ENCODE measurements at places on chromosomes 3 and 15.

GRCh38 chr3:53612508-53612907 lies 118.1 kb downstream of the CACNA1D start:
- no peak for DNase-seq

DNA sequence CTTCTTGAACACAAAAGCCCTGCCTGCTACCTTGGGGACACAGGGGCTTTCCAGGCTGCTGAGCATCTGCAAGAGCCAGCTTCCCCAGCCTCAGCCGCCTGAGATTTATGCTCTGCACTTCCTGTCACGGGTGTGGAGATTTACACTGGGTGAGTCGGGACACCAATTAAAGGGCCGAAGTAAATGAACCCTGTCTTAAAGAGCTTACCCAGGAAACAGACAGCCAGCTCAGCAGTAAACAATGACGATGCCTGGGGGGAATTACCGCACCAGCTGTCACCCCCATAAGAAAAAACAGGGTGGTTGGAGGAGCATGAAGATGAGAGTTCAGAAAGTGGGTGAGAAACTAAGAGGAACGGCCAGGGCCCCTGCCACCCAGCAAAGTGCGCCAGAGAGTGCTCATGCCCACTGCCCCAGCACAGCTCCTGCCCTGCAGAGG lies 37.5 kb upstream of the IQSEC1 start:
- DNase-seq: no peak

DNA sequence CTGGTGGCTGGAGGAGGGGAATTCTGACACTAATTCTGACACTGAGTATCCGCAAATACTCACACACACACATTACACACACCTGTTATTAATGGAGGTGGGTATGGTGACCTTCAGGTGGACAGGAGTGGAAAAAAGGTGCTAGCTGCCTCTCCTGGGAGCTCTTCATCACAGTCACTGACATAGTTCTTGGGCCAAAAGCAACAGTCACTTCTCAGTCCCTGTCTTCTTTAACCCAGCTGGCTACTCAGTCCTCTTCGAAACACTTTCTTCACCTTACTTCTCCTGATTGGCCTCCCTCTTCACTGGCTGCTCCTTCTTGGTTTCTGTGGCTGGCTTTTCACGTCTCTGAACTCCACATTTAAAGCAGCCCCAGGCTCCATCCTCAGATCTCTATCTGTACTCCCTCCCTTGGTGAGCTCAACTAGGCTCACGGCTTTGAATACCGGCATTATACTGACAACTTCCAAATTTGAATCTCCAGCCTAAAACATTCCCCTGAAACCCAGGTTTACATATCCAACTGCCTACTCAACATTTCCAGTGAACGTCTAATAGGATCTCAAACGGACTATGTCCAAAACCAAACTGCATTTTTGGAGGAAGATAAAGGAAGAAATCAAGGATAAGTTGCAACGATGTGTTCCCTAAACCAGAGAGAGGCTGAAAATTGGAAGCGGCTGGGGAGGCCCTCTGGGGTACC lies 53.2 kb upstream of the HEG1 start:
- no peak for DNase-seq

GRCh38 chr3:118808723-118809122 lies 225.9 kb downstream of the IGSF11 start:
- DNase-seq: no peak

DNA sequence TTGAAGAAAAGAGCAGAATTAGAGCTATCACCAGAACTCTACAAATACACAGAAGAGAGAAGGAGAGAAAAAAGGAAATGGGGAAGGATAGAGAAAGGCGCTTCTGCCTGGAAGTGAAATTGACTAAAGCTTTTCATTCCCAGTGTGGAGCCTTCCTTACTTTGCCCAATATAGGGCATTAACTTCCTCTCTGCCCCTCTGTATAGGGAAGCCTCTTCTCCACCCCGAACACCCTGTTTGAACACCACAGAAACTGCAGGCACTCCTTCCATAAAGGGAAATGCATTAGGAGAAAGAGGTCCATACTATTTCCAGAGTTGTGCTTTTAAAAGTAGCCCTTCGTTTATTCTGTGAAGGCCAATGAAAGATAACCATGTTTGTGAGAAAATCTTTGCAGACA lies 248.5 kb downstream of the RAP2B start:
- DNase-seq: no peak
